ENCODE measurements at places on chromosomes 1 and 21.

DNA sequence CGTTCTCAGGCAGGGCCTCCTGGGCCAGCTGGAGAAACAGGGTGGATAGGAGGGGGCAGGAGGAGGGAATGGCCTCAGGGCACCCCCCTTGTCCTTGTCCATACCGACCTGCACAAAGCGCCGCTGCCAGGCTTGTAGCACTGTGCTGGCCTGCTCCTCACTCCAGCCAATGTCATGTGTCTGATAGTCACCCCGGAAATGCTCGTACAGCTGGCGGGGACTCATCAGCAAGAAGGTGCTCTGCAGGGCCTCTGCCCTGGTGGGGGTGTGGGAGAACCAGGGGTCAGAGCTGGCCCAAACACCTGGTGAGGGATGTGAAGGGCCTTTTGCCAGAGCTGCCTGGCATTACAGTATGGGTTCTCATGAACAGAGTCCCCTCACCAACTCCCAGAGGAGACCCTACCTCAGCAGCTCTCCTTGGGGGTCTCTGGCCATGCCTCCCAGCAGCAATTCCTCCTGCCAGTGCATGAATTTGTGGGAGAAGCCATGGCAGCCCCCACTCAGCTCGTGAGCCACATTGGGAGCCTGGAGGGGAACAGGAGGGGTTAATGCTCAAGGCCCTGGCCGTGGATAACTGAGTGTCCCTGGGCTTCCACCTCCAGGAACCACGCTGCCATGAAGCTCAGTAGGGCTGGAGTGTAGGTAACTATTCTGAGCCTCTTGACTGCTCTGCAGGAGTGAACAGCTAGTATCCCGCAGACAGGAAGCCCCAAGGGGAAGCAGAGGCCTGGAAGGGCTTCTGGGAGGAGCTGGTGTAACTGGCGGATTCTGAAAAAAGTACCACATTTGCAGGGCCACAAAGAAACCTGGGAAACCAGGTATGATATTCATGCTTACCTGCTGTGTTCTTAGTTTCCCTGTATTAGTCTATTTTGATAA lies 13.3 kb downstream of the PTCH2 start:
- DNase-seq: no peak

DNA sequence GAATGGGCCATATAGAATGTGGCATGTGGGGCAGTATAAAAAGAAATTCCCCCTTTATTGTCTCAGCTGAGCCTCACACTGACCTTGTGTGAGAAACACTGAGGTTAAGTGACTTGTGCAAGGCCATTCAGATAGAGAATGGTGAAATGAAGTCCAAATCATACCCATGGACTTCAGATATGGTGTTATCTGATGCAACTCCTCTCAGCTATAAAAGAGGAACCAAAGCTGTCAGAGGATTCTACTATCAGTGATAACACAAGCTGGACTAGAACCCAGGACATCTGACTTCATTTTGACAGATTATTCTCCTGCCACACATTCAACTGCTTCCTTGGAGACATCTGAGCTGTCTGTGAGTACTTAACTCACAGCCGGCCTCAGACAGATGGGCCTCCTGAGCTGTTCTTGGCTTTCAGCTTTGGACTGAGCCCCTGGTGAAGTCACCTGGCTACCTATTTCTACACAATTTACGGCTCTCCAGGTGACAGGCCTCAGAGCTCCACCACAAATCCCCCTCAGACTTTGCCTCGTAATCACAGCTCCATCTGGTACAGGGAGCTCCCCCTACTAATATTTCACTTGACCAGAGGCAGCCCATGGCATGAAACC lies 104.6 kb downstream of the PLXNA2 start:
- DNase-seq: no peak

DNA sequence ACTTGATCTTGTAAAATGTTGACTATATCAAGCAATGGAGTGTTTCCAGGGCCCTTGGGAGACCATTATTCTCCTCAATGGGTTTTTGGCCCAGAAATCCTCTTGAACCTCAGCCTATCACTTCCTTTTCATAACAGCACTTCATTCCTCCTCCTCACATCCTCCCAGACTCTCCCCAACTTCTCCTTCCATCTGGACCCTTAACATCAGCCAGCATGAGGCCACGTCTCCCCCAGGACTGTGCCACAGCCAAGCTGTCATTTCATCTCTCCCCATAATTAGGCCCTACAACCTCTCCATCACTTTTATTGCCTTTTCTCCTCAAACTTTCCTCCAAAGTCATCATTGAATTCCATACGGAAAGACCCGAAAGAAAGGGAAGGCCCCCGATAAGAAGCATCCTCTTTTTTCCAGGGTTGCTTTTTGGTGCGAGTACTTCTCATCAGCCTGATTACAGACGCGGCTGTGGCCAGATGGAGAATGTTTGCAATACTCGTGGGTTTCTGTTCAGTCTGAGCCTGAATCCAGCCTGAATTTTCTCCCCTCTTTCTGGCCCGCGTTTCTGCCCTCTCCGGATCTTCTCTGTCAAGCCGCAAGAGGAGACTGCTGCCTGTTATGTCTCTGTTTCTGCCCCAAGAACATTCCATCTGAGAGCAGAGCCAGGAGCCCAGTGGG lies 52.7 kb upstream of the SLC25A33 start:
- DNase-seq: no peak

DNA sequence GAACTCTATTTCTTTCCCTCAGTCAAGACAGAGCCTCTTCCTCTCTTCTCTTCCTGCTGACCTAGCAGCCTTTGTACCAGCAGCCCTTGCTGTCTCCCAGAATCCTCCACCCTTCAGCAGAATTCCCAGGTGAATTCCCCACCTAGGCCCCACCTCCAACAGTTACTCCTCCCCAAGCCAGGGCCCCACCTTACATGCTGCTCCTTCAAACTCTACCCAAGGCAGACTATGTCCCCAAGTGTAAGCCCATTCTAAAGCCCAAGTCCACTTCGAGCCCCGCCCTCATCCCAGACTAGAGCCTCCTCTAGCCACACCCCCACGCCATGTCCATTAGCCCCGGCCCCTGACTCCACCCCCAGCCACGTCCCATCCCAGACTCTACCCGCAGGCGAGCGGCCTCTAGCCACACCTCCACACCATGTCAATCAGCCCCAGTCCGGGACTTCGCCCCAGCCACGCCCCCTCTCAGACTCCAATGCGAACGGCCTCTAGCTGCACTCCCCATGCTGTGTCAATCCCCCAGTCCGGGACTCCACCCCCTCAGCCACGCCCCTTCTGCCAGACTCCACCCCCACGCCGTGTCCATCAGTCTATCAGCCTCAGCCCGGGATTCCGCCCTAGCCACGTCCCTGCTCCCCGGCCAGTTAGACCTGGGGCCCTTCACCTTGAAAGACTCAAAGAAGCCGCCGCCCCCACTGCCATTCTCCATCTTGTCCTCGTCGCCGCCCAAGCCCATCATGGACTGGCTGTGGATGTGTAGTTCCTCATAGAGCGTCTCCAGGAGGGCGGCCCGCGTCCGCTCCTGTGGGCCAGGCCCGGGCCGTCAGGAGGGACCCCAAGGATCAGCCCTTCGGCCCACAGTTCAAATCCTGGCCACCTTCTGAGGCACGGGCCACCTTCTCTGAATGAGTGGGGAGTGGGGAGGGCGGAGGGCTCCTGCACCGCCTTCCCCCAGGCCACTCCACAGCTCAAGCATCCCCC lies 61.3 kb downstream of the RAP1GAP start:
- no peak for DNase-seq

DNA sequence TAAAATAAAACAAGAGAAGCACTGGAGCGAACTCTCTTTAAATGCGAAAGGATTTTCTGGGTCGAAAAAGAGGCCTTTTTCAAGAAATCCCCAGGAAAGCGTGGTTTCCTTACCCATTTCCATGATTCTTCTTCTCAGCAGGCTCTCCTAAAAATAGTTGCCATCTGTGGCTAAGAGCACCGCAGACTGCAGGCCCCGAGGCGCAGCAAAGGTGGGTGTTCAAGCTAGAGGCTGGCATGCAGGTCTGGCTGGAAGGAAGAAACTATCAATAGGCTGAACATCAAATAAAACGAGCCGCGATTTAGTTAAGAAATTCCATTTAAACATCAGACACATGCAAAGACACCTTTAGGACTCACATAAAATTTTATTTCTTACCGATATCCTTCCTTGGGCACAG lies 135.1 kb downstream of the ADAMTS1 start:
- no peak for DNase-seq

- DNase-seq: no peak
Measured at GRCh38 chr1:246591958-246592357, 25.7 kb downstream of the CNST start.

GRCh38 chr1:225865514-225865913 lies 16.7 kb downstream of the TMEM63A start:
- no peak for DNase-seq

DNA sequence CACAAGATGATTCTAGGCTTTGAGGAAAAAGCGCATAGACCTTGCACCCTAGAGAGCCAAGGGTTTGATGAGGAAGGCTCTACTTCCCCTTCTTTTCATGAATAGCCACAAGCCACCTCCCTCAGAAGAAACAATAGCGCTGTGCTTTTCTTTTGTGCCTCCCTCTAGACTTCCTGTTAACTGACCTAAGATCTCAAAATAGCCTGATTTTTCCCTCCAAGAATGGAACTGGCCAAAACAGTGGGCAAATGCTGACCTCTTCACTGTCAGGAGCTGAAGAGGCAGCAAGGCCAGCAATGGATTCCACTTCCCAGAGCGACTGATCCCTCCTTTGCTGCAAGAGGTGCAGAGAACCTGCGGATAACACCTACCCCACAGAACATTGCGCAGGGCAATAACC lies 362.8 kb downstream of the KCNH1 start:
- no peak for DNase-seq

DNA sequence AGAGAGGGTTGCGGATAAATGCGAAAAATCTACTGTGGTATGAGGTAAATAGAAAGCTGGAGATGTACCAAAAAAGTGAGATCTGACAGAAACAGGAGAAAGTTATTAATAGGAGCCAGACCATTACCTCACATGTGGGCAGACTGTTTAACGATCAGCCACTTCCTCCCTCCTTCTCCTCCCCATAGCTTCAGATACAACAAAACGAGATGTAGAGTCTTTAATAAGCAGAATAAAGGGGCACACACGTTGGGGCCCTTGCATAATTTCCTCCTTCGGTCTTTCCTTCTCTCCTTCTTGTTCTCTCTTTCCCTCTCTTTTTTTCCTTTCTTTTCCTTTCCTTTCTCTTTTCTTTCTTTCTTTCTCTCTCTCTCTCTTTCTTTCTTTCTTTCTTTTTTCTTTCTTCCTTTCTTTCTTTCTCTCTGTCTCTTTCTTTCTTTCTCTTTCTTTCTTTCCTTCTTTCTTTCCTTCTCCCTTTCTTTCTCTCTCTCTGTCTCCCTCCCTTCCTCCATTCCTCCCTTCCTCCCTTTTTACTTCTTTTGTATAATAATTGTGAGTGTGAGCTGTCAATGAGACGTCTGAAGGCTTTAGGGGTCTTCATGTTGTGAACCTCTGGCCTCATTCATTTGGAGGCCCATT lies 242.1 kb downstream of the GRIK1 start:
- DNase-seq: no peak

DNA sequence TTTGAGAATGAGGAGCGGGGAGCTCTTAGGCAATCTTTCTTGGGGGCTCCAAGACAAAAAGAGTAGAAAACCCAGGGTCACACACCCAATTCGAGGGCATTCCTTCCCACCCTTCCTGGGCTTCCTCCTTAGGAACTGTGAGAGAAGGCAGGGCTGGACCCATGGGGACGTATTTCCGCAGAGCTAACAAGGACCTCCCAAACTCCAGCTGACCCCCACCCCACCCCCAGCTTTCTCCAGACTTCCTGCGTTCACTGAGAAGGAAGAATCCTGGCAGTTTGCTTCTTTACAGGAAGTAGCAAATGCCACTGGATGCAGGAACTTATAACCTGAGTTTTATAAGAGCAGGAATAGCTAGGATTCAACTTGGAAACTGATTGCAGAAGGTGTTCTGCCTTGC lies 2.7 kb upstream of the LHX9 start:
- no peak for DNase-seq

- no peak for DNase-seq
Measured at GRCh38 chr1:12185036-12185917, 18.5 kb downstream of the TNFRSF1B start.

DNA sequence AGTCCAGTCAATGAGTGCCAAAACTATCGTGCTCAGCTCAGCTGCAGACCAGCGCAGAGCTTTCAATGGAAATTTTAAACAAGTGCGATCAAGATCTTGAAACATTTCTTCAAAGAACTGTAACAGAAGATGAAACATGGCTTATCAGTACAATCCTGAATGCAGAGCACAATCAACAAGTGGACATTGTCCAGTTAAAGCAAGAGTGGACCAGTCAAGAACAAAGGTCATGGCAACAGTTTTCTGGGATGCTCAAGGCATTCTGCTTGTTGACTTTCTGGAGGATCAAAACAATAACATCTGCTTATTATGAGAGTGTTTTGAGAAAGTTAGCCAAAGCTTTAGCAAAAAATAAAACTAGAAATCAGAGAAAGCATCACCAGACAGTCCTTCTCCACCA lies 374.2 kb downstream of the SETD4 start:
- DNase-seq: no peak

GRCh38 chr1:42221952-42222606 lies 57.5 kb upstream of the GUCA2A start:
- no peak for DNase-seq

DNA sequence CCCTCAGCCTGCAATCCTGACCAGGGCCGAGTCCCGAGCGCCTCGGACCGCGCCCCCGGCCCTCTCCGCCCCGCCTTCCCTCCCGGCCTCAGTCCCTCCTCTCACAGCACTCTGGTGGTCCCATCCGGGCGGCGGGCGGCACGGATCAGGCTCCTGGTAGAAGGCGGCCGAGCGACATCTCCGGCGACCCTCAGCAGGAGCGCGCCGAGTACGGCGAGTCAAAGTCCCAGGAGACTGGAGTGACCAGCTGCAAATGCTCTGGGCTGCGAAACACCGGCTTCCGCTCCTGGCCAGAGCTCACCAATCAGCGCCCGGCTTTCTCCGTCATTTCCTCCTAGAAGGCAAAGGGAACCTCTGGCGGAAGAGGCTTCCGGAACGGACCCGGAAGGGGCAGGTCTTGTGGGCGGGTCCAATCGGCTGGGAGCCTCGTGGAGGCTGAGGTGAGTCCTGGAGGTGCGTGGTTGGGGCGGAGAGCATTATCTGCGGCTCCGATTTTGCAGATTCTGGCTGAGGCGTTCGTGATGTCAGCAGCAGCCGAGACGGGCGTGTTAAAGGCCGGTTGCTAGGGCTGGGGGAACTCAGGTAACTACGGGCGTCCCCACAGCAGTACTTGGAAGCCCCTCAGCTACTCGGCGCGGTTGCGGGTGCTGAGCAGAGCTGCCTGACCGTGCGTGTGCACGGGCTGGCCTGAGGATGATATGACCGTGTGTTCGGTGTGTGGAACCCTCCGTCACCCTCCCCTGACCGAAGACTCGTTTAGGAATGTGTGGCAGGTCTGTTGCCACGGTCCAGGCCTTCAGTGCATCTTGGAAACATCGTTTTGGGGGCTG lies at the start of the genes GDAP2 and WDR3:
GDAP2 (minus strand) TSS at position 279 of the 830 bp plus-strand sequence. CDS start 9,264 bp downstream, outside the sequence.
WDR3 (plus strand) TSS at position 397 of the 830 bp plus-strand sequence. CDS start 3,581 bp downstream, outside the sequence.
- peak; percentile 93 for DNase-seq

- no peak for DNase-seq
Measured at GRCh38 chr21:29613021-29613420, 314.3 kb downstream of the BACH1 start.

All from central memory CD8-positive, alpha-beta T cell (primary cell).